Aorta (tissue), 5 donors: ENCODE measurements at places on chromosomes 2 and 18.

GRCh38 chr2:85419009-85419675, 628 bp downstream of the SH2D6 start:
- no peak for DNase-seq

DNA sequence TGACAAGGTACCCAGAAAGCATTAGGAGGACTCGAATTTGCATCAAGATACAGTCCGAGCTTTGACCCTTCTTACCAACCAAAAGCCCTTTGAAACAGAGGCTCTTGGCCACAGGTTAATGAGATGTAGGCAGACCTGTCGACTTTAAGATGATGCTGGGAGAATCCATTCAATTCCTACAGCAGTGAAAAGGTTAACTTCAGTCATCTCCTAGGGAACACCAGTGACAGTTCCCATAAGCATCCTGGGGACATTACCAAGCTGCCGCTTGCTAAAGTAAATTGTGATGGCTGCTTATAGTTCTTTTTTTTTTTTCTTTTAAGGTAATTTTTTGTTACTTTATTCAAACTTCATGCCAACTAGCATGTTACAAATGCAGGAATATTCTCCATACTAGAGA, 379.3 kb downstream of the SOX11 start:
- DNase-seq, result no peak

GRCh38 chr2:234771980-234772732, 179.7 kb upstream of the SH3BP4 start:
- DNase-seq, result no peak

- no peak for DNase-seq
Measured at GRCh38 chr18:13180614-13181375, 37.8 kb upstream of the LDLRAD4 start.
